ENCODE measurements at places on chromosomes 1 and 21.

DNA sequence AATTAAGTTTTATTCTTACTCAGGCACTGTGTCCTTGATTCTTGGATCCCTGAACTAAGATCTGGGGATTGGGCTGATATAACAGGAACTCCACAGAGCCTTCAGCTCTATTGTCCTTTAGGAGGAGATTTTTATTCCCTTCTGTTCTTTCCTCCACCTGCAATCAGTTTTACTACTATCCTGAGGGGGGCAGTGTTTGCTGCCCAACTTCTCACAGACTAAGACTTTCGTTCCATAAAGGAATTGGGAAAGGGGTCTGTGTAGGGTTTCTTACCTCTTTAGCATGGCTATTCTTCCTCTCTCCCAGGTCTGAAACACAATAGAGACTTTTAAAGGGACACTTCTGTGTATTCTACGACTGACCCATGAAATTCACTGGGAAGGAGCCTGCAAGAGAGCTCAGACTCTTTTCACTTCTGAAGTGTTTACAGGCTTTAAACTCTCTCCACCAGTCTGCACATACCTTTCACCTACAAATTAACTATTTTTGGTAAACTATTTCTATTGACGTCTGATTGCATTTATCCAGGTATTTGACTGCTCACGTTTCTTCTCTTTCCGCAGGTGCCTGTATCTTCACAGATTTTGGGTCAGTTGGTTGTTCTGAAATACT is 103.3 kb upstream of the DEPDC1 start:
- DNase-seq: peak; percentile 53

- DNase-seq: no peak
Measured at GRCh38 chr1:67886076-67886475, 52.8 kb upstream of the GNG12 start.

DNA sequence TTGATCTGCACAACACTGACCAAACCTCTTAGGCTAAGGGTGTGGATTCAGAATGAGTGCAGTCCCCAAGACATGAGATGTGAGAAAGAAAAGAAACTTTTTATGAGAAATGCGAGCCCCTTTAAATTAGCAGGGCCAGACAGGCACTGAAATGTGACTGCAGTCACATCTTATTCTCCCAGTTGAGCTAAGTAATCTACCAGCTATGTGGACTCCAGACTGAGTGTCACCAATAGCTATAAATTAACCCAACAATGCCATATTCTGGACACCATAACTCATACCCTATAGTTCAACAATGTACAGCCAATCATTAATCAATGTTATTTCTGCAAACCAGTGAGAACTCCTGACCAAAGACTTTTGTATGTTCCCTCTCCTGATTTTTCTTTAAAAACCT is 153.2 kb downstream of the COQ8A start:
- no peak for DNase-seq

GRCh38 chr1:217089361-217090014 is 366.3 kb upstream of the ESRRG start:
- peak; percentile 82 for DNase-seq

DNA sequence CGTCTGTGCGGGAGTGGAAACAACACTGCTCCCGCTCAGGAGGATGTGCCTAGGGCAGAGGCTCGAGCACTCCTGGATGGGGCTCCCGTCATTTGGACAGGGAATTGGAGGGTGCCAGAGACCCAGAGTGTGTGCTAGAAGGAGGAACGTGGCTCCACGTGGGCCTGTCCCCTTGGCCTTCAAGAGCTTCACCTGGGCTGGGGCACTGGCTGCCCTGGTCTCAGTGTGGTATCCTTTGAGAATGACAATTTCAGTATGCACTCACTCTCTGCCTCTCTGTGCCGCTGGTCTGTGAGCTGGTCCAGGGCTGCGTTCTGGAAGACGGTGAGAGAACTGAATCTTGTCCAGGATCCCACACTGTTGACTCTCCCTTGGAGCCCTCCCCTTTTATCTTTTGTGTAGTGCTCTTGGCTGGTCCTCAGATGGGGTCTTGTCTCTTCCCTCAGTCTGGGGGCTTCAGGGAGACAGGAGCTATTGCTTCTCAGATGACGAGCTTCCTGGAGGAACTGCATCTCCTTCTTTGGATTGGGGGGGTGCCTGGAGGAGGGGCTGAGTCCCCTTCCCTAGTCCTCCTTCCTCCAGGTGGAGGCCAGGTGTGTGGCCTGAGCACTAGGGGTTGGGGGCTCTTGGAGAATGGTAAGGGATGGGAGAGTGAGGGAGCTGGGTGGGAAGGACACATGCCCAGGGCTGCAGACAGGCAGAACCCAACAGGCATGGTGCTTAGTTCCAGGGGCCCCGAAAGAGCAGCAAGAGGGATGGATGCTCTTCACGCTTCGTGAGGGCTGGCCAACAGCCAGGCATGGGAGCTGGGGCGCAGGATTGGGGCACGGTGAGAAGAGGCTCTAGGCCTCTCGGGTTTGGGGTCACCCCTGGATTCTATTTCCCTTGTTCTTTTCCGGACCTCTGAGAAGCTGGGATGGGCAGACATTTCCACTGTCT is 14.8 kb upstream of the ETV3L start:
- DNase-seq: no peak

GRCh38 chr1:59971464-59971911 is 44.9 kb upstream of the CYP2J2 start:
- DNase-seq: peak; percentile 76

- DNase-seq: peak; percentile 7
Measured at GRCh38 chr1:17874710-17875109, 119.6 kb downstream of the ACTL8 start.

- DNase-seq: no peak
Measured at GRCh38 chr1:110321846-110322245, 17.3 kb upstream of the RBM15 start.

- no peak for DNase-seq
Measured at GRCh38 chr1:100074604-100075395, 57.9 kb downstream of the SASS6 start.

GRCh38 chr21:34892209-34892608 is 156.9 kb downstream of the RUNX1 start:
- no peak for DNase-seq

- no peak for DNase-seq
Measured at GRCh38 chr1:94382201-94382600, 36.0 kb upstream of the ABCD3 start.

- DNase-seq: peak; percentile 29
Measured at GRCh38 chr1:90443354-90443753, 273.7 kb downstream of the BARHL2 start.
